ENCODE measurements at places on chromosomes 6 and 20.

DNA sequence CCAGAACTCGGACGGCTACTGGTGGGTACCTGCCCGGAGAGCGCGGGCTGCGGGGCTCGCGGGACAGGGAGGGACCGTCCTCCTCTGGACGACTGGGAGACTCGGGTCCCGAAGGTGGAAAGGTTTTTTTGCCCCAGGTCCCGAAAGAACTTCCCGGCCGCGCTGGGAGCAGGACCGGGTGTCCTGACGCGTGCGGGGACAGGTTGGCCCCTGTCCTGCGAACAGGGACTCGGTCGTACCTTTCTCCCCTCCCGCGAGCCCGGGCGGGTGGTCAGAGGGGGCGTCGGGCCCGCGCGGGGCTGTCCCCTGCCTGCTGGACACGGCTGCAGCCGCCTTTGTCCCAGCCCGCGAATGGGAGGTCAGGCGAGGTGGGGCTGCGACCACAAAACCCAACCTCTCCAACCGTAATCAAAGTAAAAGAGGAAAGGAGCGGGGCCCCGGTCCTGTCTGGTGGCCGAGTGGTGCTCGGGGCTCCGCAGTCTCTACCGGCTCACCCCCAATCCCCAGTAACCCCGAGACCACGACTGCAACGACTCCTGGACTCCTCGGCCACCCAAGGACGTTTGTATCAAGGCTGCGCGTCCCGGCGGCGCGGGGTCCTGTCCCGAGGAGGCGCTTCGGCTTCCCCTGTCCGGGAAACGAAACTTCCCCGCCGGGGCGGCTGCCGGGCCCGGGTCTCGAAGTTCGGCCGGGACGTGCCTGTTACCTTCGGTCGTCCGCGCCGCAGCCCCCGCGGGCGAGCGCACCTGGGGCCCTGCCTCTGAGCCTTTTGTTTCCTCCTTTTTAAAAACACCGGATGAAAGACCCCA is 798 bp downstream of the DSP start:
- no peak for DNase-seq

DNA sequence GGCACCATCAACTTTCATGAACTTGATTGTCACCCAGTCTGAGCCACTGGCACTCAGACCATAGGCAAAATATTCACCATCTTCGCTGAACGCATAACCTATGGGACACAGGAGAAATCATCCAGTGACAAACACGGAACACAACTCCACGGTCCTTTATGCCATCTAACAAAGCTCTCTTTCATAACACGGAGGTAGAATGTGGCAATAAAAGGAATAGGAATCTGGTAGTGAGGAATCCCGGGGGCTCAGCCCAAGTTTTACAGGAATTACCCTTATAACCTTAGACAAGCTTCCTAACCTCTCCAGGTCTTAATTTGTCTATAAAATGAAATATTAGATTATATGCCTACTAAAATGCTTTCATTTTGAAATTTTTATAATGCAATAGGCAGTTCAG is 29.4 kb downstream of the PREP start:
- no peak for DNase-seq

- DNase-seq = no peak
Measured at GRCh38 chr6:144530118-144530517, 245.0 kb downstream of the UTRN start.

GRCh38 chr20:60851826-60852704 is 400.0 kb upstream of the CDH4 start:
- no peak for DNase-seq

DNA sequence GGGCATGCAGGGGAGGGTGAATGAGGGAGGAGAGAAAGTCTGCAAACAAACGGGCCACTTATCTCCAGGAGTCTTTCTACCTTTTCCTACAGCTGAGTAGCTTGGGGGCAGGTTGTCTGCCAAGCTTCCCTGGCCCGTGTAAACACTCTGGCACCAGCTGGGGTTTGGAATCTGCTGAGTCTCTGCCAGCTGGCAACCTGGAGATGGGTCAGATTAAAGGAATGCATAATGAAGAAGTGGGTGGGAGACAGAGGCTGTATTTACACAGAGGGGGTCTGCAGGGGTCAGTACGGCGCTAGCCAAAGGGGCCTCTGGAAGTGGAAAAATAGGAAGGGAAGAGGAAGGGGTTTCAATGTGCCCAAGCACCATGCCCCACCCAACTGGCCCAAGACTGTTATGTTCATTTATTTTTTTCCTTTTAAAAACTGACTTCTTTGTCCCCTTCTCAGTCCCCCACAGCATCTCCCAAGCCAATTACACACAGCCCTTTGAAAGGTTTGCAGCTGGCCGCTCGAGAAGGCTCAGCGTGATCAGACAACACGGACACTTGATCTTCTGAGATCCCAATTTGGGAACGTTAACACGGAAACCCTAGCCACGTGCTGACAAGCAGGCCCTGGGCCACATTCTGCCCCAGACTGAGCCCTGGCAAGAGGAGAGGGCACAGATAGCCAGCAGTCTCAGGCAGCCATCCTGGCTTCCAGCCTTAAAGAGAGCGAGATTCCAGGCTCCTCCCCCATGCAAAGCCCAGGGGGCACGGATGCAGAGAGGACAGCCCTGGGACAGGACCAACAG is 25.2 kb downstream of the TRAM2 start:
- DNase-seq = no peak

DNA sequence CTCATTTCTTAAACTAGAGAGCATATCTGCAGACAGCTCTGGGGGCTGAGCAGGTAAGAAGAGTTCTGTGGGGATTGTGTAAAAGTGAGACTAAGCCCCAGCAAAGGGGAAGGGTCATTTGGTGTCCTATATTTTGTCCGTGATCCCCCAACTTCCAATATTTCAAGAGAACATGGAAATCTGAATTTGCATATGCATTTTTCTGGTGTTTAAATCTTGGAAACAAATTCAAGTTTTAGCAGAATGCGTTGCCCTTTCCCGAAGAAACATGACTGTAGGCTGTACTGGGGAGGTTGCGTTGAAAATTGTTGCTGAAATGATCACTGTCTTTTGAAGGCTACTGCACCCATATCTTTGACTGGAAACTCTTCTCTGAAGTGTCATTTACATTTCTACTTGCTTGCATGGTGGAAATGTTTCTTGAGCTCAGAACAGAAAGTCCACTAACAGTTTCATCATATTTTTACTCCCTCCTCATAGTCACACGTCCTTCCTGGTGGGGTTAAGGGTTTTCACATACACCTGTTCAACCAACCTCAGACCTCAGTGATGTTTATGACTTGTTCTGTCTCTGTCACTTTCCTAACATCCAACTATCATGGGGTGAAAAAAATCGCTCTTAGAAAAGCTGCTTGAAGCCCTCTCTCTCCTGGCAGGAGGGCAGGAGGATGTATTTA is 140.3 kb downstream of the BCAS1 start:
- DNase-seq = no peak

- DNase-seq = no peak
Measured at GRCh38 chr20:47944682-47945081, 159.4 kb upstream of the SULF2 start.

- DNase-seq = no peak
Measured at GRCh38 chr6:6584310-6585002, 4.1 kb upstream of the LY86 start.

DNA sequence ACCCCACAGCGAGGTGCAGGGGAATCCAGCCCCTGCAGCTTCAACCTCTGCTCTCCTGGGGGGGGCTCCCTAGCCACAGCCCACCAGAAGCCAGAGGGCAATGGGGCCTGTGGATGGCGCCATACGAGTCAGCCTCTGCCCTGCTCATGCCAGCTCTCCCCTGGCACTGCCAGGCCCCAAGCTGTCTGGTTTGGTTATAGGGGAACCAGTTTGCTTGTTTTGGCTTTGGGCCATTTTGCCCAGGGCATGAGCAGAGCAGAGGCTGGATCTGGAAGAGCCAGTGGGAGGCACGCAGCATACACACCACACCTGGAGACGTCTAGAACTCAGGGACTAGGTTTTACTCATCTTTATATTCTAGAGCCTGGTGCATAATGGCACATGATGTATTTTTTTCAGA is 66.7 kb upstream of the SLC22A16 start:
- no peak for DNase-seq

DNA sequence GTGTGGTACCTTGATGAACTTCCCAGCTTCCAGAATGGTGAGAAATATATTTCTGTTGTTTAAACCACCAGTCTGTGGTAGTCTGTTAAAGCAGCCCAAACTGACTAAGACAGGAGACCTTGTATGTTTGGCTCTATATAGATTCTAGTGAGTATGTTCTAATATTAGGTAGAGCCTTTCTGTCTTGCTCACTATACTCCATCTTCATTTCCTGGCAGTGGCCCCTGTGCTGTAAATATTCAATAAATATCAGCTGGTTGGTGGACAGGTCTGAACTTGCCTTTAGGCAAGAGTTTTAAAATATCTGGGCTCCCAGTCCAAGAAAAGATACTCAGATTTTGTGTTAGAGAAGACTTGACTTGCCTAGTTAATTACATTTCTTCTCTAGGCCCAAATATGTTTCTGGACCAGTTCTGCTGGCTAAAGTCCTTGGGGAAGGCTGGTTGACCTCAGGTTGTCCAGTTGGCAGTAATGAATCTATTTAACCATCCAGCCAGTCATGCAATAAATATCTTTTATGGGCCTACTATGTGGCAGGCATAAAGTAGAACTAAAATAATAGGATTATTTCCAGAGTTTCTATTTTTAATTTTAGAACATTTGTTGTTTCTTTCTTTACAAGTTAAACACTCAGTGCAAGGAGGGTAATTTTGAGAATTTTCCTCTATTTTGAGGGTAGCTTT is 22.3 kb downstream of the PPP1R14C start:
- DNase-seq = no peak

GRCh38 chr6:136076496-136076895 is 173.6 kb downstream of the MTFR2 start:
- no peak for DNase-seq
